ENCODE measurements at places on chromosomes 13 and 19.

GRCh38 chr13:23871616-23872220 is 17.5 kb downstream of the MIPEP start:
- DNase-seq = no peak

DNA sequence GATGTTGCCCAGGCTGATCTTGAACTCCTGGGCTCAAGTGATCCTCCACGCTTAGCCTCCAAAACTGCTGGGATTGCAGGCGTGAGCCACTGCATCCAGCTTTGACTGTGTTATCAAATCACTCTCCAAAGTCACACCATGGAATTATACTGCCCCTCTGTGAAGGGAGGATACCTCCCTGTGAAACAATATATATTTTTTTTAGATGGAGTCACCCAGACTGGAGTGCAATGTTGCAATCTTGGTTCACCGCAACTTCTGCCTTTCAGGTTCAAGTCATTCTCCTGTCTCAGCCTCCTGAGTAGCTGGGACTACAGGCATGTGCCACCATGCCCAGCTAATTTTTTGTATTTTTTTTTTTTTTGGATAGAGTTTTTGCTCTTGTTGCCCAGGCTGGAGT is 7.7 kb downstream of the TYK2 start:
- DNase-seq = no peak

DNA sequence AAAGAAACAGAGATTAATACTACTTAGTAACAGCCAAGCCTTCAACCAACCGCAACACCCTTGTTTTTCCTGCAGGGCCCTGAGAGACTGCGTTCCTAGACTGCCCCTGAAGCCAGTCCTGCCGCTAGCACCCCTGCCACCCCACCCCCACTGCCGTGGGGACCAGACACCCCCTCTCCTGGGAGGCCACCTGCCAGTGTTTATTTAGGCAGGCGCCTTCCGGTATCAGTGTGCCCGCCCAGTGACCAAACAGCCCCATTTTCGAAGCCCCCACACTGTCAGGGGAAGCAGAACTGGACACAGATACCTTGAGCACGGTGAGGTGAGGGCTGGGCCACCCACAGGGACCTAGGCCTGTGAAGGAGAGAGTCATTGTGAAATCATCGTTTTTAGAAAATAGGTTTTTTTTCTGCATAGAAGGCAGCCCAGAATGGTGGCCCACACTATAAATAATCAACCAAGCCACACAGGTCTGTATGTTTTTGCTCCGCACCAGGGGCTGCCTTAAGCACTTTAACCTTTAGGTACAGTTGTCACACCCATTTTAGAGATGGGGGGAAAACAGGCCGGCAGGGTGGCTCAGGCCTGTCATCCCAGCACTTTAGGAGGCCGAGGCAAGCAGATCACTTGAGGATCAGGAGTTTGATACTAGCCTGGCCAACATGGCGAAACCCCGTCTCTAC is 3.5 kb upstream of the TLE5 start:
- no peak for DNase-seq

- DNase-seq = no peak
Observed at GRCh38 chr13:50187352-50188029, 172.2 kb downstream of the KCNRG start.

DNA sequence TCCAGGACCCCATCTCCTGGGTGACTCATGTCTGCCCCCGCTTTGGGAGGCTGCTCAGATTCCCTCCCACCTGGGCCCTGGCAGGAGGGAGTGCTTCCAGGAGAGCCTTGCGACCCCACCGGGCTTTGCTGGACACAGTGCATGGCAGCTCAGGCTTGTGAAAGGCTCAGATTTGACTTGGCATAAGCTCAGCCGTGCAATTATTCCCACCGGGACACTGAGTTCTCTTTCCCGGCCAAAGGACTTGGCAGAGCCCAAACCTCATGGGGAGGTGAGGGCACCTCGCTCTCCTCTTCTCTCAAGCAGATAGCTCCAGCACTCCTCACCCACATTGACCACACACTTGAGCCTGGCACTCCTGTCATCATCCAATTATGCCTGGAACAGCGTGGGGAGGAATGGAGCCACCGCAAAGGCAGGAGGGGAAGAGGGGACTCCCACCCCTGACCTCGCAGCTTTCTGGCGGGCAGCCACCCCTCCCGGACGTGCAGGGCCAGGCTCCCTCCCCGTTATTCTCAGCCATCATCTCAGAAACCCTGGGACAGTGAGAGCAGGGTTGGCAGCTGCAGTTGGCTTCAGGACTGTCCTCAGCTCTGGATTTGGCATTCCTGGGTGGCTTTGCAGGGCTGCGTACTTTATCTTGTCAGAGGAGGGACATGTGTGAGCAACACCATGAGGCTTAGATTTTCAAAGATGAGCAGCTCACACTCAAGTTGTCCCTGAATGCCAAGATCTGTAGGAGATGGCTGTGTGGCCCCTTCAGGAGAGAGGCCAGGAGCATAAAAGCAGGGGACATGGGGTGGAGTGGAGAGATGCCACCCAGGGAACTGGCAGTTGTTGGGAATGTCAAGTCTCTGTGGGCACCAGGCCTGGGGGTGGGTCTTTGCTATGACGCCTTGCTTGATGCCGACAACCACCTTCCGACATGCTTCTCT is 306.2 kb downstream of the TEX29 start:
- DNase-seq = no peak

- no peak for DNase-seq
Observed at GRCh38 chr13:58032676-58033460, 401.3 kb downstream of the PCDH17 start.

- DNase-seq = no peak
Observed at GRCh38 chr13:95136638-95137037, 164.6 kb downstream of the ABCC4 start.

DNA sequence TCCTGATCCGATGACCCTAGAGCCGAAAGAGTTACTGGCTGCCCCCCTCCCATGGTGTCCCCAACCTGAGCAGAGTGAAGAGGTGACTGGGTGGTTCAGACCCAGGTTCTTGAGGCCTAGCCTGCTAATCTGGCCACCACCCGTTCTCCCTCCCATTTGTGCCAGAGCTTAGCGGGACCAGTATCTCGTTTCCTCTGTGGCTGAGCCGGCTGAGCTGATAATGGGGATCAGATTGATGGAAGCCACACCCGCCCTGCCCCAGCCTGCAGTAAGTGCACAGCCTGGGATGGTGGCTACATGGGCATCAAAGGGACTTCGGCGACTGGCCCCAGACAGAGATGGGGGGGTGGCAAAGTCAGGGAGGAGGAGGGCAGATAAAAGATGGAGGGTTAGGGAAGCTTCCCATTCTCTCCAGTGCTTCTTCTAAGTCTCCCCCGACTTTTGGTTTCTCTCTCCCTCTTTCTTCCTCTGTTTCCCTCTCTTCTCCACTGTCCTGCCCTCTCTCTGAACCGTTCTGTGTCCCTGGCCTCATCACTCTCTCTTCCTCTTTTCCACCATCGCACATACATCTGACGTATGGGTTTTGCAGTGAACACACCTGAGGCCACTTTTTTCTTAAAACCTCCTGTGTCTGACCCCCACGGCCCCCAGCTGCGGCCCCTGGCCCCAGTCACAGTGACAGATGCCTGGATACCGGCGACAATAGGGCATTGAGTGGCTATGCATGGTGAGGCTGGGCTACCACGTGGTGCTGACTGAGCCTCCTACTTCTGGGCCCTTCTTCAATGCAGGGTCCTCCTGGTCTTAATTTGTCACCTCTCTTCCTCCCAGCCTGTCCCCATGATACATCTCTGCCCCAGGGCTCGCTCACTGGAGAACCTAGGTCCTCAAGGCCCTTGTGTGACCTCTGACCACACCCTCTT is 2.4 kb downstream of the ELAVL3 start:
- DNase-seq = no peak

GRCh38 chr13:20151016-20151415 is 9.8 kb downstream of the GJA3 start:
- no peak for DNase-seq

DNA sequence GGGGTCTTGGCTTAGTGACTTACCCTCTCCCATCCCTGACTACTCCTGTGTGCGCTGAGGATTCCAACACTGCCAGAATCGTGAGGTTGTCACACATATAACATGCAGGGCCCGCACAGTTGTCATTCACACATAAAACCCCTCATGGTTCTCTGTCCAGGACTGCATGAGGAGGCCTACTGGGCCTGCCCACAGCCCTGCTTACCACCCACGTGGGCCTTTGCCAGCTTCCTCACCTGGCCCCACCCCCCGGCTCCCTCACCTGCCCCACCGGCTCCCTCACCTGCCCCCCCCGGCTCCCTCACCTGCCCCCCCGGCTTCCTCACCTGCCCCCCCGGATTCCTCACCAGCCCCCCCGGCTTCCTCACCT is 197.2 kb downstream of the TEX29 start:
- DNase-seq = no peak

DNA sequence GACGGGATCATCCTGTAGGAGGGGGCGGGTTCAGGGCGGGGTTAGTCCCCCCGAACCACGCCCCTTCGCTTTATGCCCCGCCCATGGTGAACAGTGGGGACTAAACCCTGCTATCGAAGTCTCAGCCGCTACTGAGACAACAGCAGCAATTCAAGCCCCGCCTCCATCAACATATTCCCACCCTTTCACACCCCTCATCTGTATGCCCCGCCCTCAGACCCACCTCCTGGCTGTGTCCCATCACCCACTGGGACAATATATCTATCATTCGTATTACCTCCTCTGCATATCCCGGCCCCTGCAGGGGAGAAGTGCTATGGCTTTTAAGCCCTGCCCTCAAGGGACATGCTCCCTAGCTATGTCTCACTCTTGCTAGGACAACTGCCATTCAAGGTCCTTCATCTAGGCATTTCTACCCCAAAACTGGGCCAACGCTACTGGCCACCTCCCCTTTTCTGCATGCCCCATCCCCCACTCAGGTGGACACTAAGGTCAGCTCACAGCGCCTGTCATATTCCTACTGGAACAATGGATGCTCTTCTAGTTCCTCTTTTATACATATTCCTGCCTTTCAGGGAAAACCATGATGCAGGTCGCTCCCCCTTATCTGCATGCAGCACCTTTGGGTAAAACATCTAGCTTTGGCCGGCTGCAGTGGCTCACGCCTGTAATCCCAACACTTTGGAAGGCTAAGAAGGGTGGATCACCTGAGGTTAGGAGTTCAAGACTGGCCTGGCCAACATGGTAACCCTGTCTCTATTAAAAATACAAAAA is 11.9 kb downstream of the LRFN1 start:
- no peak for DNase-seq

GRCh38 chr19:45995715-45996385 is 583 bp downstream of the CCDC61 start:
- DNase-seq = no peak

- DNase-seq = no peak
Observed at GRCh38 chr13:74324338-74324737, 190.1 kb upstream of the KLF12 start.

DNA sequence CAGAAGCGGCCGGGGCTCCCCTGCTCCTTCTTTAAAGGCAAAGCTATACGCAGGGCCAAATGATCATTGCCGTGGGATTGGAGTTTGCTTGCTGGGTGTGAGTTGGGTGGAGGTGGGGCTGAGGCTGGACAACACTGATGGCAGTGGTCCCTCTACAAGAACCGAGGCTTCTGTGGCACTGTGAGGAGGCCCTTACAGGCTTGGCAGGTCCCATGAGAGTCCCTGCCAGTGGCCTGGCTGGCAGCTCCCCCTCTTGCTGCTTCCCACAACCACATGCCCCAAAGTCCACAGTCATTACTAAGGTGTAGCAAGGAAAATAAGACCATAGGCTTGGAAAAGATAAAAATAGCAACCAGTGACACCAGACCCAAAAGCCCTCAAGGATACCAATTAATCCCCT is 98.4 kb downstream of the ANKRD10 start:
- no peak for DNase-seq

DNA sequence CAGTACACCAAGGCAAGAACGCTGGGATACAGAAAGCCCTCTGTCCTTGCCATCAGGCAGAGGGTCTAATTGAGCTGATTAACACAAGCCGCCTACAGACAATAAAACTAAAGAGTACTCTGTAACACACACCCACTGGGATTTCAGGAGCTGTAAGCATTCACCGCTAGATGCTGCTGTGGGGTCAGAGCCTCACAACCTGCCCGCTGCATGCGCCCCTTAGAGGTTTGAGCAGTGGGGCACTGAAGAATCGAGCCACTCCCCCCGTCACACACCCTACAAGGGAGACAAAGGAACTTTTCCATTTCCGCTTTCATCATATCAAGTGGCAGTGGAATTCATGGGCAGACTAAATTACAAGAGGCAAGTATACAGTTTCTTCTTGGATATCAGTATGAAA is 1080.6 kb downstream of the PCDH17 start:
- no peak for DNase-seq

DNA sequence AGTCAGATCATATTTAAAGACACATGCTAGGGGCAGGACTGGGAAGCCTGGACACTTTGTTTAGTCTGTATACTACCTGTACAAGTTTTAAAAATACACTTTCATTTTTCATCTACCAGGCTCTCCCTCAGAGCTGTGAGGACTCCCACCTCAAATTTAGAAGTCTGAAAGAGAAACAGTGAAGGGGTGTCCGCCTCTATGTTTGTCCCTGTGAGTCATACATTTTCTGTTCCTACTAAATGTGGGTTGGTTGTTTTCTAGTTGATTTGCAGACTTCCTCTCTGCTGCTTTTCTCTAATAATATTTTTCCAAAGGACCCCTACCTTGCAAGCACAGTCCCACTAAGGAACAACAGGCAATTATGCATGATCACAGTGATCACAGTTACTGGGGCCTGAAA is 110.5 kb downstream of the ENOX1 start:
- DNase-seq = no peak

DNA sequence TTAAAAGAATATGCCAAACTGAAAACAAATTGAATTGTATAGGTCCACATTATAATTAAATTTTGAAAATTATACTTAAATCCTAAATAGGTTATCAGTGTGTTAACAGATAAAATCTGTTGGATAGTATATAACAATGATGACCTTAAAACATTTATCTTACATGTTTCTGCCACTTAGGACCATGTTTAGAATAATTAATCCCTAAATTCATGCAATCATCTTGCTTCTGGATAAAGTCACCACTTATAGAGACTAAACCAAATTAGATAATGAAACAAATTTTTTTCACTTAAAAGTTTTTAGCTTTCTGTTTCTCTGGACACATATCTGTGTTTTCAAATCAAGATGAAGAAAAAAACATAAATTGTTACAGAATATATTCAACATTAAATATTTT is 511.7 kb upstream of the MIR17HG start:
- DNase-seq = no peak

GRCh38 chr19:44718441-44719261 is 19.7 kb downstream of the CEACAM16 start:
- DNase-seq = no peak

DNA sequence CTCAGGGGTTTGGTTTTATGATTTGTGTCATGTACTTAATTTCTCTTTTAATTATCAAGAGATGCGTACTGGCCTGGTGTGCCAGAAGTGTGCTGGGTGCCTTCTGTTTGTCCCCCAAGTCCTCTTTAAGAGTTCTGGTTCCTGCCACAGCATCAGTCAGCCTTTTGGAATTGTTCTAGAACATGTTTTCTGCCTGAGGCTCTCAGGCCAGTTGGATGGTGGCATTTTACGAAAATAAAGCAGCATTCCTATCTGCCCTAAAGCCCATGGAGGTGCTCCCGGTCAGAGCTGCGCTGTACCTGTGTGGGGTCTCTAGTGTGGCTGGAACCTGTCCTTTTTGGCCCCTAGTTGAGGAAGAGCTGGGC is 54.1 kb downstream of the TSSK6 start:
- DNase-seq = no peak

DNA sequence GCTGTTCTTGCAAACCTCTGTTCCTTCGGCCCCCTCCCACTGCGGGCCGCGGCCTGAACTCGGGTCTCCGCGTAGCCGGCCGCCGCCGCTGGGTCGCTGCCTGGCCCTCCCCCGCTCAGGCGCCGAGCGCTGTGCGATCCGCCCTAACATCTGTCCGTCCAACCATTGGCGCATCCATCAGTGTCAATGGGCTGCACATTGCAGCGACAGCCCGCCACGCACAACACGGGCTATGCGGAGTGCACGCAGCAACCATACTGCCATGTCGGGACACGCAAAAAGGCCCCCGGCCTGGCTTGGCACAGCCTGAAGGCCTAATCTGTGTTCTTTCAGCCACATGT is 2.6 kb upstream of the TSHZ3 start:
- DNase-seq = no peak
